IPS-NIHi11 (cell line): ENCODE measurements at places on chromosomes 5 and 9.

- DNase-seq, result peak; percentile 73
These were observed 21.2 kb downstream of the GSN start for GRCh38 chr9:121289026-121289771.

- peak; percentile 74 for DNase-seq
These were observed 41.3 kb upstream of the SV2C start for GRCh38 chr5:76041863-76042262.

DNA sequence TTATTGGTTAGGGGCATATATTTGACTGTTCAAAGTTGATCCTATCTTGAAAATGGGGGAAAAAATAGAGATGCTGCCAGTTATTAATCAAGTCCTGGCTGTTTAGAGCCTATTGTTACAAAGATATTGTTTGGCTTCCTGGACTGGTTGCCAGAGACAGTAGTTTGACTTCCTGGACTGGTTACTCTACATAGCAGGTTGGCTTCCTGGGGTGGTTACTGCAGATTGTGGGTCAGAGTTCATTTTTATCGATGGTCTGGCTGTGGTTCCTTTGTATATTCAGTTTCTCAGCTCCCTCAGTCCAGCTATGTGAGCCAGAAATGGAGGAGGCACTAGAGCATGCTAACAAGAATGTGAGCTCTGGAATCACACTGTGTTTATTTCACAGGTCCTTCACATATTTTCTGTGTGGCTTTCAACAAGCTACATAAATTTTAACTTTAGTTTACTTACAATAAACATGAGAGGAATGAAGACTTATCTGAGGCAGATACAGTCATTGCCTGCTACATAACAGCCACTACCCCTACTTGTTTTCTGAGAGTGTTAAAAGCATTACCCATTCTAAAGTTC lies 137.6 kb downstream of the TRPM3 start:
- DNase-seq, result no peak

DNA sequence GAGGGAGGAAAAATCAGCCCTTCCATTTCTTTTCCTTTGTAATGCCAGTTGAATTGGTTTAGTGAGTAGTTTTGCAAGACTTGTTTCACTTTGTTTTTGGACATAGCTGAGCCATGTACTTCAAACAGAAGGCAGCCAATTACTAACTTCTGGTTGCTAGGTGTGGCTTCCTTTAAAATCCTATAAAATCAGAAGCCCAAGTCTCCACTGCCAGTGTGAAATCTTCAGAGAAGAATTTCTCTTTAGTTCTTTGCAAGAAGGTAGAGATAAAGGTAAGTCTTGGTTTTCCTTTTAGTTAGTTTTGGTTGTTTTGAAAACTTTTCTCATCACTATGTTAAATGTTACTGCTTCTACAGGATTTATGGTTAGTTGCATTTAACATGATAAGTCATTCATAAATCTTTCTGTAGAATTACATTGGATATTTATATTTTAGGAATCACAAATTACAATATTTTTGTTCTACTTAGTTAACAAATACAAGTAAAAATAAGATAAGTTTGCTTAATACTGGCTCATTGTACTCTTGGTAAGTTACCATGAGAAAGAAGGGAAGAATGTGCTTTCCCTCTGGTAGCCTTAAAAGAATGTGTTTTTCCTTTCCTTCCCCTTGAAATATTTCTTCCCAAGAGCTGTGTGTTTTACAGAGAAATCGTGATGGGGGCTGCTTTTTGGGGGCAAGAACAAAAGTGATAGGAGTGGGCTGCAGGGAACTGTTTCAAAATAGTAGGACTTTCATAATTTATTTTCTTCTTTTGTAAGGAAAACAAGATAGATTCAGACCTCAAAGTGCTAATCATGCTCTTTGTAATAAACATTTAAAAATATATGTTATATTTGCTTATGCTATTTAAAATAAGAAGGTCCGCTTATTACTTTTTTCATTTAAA lies at the start of gene ANXA1:
ANXA1 (plus strand) TSS at position 213 of the 890 bp plus-strand sequence. CDS start 6,671 bp downstream, outside the sequence.
- peak; percentile 53 for DNase-seq

GRCh38 chr5:117752403-117752802 lies 1177.8 kb upstream of the SEMA6A start:
- DNase-seq, result no peak

GRCh38 chr5:124596595-124597421 lies 149.6 kb downstream of the ZNF608 start:
- DNase-seq, result no peak

DNA sequence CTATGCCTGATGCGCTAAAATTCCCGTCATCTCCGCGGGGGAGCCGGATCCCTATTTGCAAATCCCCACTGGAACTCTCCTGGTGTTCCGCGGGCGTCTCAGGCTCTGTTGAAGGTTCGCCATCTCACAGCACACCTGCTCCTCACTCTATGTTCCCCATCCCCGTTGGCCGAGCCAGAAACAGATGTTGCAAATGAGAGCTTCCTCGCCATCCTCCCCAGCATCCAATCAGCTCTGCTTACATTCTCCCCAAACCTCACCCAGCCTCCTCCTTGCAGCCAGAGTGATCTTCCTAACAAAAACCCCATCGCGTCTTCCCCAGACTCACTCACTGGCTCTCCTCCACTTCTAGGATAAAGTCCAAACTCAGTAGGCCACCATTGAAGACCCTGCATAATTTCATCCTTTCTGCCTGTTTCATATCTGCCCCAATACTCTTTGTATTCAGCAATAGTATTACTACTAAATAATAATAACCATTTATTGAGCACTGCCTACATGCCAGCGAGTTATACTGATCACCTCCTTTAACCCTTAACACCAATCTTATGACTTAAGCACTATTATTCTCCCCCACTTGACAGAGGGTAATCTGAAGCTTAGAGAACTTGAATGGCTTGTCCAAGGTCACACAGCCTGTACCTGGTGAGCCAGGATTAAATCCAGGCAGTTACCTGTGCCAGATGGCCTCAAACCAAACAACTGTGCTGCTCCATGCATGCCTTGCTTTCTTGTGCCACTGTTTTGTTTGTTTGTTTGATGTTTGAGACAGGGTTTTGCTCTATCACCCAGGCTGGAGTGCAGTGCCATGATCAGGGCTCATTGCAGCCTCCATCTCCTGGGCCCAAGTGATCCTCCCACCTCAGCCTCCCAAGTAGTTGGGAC lies 14.0 kb downstream of the AQP7 start:
- DNase-seq, result no peak

DNA sequence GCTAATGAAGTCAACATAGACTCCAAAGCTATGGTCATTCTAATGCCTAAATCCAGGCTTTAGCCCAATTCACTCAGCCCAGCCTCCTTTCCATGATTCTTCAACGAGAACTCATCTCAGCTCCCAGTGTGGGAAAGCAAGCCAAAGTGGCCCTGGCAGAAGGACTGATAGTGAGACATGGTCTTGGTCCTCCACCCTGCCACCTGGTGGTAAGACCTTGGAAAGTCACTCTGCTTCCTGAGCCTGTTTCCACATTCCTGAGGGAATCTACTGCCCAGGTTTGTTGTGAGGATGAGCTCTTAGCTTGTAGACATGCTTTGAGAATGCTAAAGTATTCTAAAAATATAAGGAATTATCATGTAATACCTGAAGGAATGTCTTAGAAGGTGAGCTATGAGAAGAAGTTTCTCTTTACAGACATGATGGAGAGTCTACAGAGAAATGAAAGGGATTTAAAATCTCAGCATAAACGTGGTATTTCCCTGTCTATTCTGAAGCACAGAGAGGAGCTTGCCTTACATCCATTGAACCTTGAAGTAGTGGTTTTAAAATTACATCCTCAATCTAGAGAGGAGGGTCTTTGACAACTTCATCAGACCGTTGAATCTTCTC lies 173.5 kb downstream of the TRIM32 start:
- DNase-seq, result peak; percentile 85

GRCh38 chr5:171390883-171391677 lies 3.4 kb downstream of the NPM1 start:
- no peak for DNase-seq

- DNase-seq, result no peak
These were observed 50.4 kb upstream of the PLPP1 start for GRCh38 chr5:55585206-55585610.

DNA sequence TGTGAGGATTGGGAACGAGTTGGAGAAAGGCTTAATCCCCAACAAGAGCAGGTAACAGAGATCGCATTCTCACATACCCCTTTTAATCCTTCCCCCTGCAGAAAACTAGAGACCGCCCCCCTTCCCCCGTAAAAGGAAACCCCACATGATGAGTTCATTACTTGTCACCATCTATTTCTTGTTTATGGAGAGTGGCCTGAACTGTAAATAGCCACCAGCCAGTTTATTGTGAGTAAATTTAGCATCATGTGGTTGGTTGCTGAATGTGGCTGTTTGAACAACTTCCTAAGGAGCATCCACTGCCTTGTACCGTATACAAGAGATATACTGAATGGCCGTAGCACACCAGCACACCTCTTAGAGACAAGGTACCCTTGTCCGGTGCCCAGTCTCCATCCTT lies 62.1 kb downstream of the TJP2 start:
- DNase-seq, result no peak

GRCh38 chr5:41670854-41671479 lies 160.6 kb upstream of the PLCXD3 start:
- DNase-seq, result no peak

- DNase-seq, result no peak
These were observed 15.6 kb downstream of the OLFM1 start for GRCh38 chr9:135103001-135103446.

DNA sequence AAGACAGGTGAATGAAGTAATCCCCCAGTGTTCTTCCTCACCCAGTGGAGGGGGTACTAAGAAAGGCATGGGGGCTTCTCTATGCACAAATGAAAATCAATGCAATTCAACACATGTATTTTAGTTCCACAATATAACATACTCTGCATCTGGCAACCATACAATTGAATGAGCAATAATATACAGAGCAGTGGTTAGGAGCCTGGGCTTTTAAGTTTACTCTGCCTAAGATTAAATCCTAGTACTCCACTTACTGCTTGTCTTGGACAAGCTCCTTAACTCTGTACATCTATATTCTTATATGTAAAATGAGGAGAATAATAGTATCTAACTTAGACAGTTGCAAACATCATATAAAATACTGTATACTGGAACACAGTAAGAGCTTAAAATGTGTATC lies 195.4 kb upstream of the TRIM32 start:
- DNase-seq, result no peak

DNA sequence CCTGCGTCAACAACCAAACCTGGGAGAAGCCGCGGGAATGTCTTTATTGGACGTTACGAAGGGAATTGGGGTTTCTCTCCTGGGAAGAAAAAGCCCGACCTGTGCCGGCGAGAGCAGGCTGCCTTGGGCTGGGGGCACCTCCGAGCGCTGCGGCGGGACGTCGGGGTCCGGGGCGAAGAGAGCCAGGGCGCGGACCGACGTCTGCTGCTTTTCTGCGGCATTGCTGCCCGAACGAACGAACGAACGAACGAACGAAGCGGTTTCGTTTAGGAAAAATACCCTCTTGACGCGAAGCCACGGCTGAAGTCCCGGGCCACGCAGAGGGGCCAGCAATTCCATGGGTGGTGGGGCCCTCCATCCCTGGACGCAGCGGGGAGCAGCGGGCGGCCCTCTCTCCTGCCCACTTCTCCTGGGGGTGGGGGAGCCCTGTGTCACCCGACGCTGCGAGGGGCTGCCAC lies 4.8 kb upstream of the PITX1 start:
- DNase-seq, result no peak

GRCh38 chr5:109947667-109948066 lies 257.9 kb downstream of the MAN2A1 start:
- DNase-seq, result no peak

DNA sequence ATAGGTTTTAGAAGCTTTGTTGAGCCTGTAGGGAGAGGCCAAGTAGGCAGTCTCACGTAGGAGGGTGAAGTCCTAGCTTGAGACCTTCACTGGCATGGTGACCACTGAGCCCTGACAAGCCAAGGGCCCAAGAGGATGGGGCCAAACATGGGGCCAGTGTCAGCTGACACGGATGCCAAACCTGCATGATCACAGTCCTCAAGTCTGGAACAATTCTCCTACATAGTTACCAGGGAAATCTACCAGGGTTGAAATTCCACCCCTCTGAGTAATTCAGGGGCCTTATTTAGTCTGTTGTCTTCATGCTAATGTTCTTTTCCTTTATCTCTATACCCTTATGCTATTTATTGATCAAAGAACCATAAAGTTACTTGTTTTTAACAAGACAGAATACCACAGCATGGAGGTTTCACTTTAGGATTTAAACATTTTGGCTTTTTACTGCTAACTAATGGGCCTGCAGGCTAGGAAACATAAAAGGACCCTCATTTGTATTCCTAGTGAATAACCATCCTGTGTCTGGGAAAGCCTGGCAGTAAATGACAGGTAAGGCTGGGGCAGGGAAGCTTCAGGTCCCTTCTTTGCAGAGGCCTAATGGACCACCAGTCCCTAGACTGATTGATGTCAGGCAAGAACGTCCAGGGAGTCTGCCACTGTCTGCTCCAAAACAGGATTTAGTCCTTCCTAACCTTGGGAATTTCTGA lies 140.8 kb downstream of the FGF1 start:
- no peak for DNase-seq

DNA sequence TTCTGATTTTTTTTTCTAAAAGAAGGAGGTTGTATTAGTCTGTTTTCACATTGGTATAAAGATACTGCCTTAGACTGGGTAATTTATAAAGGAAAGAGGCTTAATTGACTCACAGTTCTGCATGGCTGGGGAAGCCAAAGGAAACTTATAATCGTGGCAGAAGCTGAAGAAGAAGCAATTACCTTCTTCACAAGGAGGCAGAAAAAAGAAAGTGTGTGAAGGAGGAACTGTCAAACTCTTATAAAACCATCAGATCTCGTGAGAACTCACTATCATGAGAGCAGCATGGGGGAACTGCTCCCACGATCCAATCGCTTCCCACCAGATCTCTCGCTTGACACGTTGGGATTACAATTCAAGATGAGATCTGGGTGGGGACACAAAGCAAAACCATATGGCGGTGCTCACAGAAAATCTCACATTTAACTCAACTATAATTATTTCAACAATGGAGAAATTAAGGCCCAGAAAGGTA lies 27.1 kb downstream of the DPYSL3 start:
- no peak for DNase-seq

- no peak for DNase-seq
These were observed 42.4 kb downstream of the EXD3 start for GRCh38 chr9:137380606-137381005.

- DNase-seq, result no peak
These were observed 511.0 kb upstream of the RIOK2 start for GRCh38 chr5:97694091-97694490.

- no peak for DNase-seq
These were observed 137.1 kb upstream of the GAS1 start for GRCh38 chr9:87084407-87084806.

- no peak for DNase-seq
These were observed 51.2 kb downstream of the GDA start for GRCh38 chr9:72200452-72200851.

DNA sequence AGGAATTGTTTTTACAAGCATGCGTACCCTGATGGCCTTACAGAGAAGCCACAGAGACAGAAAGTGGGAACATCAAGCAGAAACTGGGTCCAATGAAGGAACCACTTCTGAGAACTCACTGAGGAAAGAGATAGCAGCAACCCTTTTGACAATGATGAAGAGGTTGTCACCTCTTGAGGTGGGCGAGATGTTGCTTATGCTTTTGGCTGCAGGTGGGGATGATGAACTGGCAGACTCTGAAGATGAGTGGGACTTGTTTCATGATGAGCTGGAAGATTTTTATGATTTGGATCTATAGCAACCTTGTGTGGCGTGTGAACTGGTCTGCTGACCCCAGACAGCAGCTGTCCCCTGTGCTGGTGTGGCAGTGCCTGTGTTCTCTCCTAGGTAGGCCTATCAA lies 50.9 kb downstream of the ZNF510 start:
- DNase-seq, result no peak
